ENCODE measurements at places on chromosomes 7 and 10.

GRCh38 chr7:51543801-51544553 is 227.4 kb upstream of the COBL start:
- DNase-seq: no peak

GRCh38 chr7:26789481-26790184 is 74.8 kb downstream of the SKAP2 start:
- DNase-seq: no peak

GRCh38 chr7:112052993-112053736 is 153.0 kb downstream of the DOCK4 start:
- no peak for DNase-seq

DNA sequence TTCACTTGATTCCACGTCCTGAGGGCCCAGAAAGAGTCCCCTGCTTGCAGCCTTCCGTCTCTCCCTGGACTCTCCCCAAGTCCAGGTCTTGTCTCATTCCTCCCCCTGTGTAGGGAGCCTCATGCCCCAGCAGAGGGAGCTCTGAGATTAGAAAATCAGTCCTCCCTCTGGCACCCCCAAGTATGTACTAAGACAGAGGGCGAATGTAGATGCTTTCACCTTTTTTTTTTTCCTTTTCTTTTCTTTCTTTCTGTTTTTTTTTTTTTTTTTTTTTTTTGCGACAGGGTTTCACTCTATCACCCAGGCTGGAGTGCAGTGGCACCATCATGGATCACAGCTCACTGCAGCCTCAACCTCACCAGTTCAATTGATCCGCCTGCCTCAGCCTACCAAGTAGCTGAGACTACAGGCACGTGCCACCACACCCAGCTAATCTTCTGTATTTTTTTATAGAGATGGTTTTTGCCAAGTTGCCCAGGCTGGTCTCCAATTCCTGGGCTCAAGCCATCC is 10.3 kb downstream of the SFXN3 start:
- DNase-seq: peak; percentile 81

- DNase-seq: no peak
Observed at GRCh38 chr7:46848944-46849343, 733.0 kb downstream of the TNS3 start.

All from CD4-positive, alpha-beta T cell treated with Interleukin-17A for 4 hours (primary cell).